Fibroblast of skin of right quadriceps (primary cell): ENCODE measurements at places on chromosomes 2 and 18.

DNA sequence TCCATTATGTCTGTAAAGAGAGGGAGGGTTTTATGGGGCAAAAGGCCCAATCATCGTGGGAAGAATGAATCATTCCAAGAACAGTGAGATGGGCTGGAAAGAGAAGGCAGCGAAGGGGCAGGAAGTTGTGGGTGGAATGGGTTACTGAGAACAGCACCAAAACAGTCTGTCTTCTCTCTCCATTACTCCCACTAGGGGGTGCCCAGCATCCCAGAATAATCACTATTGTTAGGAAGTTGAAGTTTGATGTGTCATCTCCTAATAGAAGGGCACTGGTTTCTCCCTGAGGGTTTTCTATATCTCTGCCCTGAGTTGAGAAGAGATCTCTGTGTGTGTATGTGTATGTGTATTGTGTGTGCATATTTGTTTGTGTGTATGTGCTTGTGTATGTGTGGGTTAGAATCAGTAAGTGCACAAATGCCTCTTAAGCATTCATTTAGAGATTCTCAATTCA, 76.6 kb upstream of the MAP4K3 start:
- peak; percentile 97 for DNase-seq

- DNase-seq, result no peak
Observed at GRCh38 chr2:76197428-76197827, 486.7 kb upstream of the GCFC2 start.

GRCh38 chr2:176794392-176794791, 418.2 kb upstream of the HNRNPA3 start:
- no peak for DNase-seq

DNA sequence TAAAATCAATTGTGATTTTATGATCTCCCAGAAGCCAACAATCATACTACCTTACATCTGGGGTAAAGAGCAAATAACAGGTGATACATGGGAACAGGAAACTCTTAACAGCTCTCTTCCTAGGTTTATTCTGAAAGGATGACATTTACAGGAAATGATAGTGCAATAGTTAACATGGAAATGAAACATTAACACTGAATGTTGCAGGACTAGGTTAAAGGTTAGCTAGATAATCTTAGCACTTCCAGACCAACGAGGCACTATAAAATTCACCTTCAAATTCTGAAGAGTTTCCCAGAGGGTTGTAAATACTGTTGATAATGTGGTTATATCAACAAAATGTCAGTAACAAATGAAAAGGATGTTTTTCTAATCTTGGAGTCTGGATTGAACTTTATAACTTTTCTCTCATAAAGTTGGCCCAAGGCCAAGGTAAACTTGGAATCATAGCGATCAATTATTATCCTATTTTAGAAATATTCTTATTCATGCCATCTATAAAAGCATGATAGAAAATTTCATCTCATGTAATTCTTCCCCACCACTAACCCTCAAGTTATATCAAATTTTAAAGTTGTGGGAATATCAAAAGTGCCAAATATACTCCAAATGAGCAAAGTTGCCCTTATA, 32.9 kb upstream of the GCG start:
- DNase-seq, result no peak

- no peak for DNase-seq
Observed at GRCh38 chr2:27184115-27184514, 27.7 kb upstream of the ATRAID start.

GRCh38 chr2:135064149-135064548, 12.1 kb downstream of the RAB3GAP1 start:
- DNase-seq, result no peak

DNA sequence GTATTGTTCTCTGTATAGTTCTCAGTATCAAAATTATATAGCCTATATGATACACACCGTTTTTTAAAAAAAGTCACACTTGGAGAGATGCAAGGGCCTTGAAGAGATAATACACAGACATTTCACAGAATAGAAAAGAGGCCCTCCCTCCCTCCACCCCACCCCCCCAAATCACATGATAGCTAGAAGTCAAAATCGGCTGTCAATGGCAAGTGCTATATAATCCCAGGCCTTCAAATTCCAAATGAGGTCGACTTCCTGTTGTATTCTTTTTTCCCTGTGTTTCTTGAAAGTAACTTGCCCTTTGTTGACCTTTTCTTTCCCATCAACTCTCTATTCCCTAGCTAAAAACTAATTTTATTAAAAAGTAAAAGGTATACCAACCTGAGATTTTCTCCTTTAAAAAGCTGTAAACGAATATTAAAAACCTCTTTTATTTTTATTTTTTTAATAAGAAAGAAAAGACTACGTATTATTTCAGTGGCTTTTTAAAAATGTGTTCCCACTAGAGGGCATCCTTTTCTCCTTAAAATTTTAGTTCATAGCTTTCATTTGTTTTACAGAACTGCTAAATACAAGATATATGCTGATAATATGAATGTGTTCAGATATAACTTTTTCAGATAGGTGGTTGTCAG, 46.6 kb downstream of the KCMF1 start:
- DNase-seq, result no peak

GRCh38 chr18:56431551-56431950, 206.8 kb downstream of the TXNL1 start:
- DNase-seq, result no peak

DNA sequence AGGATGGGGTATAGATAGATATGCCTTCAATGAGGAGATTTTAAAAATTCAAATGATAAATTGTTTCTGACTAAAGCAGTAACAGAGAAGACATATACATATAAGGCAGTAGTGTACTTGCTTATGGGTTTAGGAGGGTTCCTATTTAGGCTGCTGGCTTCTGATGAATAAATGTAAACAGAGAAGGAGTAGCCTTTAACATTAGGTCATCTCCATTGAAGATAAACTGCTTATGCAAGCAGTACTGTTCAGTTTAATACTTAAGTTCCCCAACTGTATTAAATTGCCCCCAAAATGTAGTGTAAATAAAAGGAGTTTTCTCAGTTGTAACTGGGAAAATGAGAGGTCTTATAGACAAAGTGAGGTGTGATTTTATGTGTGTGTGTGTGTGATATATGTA, 217.7 kb upstream of the TMEFF2 start:
- no peak for DNase-seq

- no peak for DNase-seq
Observed at GRCh38 chr18:11548396-11548795, 61.0 kb upstream of the SLC35G4 start.

DNA sequence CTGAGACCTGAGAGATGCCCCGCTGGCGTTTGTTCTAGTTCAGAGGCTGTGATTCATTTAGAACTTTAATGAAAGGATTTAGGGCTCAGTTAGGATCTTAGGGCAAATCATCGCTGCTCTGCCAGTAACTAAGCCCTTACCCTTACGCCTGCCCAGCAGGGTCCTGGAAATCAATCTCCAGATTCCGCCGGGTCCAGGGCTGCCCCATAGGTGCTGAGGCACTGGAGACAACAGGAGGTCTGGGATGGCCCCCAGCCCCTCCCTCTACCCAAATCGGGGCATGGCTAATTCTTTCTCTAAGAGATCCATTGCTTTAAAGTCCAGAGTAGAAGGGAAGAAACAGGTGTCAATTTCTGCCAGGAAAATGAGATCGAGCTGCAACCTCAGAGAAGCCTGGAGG, 83.1 kb downstream of the SDC1 start:
- DNase-seq, result no peak

DNA sequence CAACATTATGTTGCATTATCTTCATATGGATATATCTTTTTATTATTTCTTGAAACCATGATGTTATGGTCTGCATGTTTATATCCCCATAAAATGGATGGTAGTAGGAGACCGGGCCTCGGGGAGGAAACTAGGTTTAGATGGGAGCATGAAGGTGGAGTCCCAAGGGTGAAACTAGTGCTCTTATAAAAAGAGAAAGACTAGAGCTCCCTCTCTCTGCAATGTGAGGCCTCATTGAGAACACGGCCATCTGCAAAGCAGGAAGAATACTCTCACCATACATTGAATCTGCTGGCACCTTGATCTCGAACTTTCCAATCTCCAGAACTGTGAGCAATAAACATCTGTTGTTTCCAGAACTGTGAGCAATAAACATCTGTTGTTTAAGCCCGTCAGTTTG, 64.0 kb downstream of the NXPH2 start:
- no peak for DNase-seq

DNA sequence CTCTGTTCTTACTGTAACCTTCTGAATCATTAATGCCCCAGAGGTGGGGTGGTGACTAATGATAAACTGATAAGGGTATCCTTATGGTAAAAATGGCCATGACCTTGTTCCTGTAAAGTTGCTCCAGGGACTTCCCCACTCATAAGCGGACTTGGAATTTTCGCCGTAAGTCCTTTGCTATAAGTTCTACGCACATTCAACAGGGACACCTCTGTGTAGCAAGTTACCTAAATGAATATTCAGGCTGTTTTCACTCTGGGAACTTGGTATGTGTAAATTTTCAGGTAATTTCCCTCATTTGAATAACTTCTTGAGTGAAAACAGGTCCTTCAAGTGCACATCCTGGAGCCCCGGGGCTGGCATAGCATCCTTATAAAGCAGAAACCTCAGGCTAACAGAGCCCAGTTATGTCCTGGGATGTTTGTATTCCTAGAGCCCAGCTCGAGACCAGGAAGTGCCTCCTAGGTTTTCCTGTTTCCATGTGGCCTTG, 9.4 kb upstream of the AGFG1 start:
- no peak for DNase-seq

GRCh38 chr2:7683196-7683595, 766.0 kb downstream of the RNF144A start:
- no peak for DNase-seq

- DNase-seq, result no peak
Observed at GRCh38 chr2:113757138-113757657, 756 bp upstream of the SLC35F5 start.

DNA sequence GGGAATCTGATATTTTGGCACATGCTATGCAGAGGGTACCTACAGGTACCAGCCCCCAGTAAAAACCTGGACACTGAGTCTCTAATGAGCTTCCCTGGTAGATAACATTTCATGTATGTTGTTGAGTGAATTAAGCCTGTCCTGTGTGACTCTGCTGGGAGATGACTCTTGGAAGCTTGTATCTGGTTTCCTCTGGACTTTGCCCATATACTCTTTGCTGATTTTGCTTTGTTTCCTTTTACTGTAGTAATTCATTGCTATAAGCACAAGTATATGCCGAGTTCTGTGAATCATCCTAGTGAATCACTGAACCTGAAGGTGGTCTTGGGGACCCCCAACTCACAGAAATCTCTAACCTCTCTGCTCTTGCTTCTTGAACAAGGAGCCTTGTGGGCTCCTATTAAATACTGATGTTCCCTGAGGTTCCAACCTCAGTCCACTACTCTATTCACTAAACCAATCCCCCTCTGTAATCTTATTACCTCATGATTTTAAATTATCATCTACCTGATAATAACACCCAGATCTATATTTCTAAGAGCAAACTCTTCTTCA, 94.3 kb upstream of the WDSUB1 start:
- DNase-seq, result no peak

DNA sequence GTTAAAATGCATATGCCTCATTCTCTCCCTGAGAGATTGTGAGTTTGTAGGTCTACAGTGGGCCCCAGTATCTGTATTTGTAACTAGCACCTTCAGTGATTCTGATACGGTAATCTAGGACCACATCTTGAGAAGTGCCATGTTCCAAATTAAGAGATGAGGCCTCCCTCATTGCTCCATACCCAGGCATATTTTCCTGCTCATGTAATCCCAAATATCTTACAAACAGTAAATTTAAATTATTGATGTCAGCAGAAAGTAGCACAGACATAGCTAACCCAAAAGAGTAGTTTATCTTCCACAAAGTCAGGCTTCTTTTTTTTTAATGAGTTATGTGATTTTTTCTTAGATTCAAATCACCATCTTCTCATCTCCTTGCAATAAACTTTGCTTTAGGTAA, 263.8 kb downstream of the SETBP1 start:
- DNase-seq, result peak; percentile 53

DNA sequence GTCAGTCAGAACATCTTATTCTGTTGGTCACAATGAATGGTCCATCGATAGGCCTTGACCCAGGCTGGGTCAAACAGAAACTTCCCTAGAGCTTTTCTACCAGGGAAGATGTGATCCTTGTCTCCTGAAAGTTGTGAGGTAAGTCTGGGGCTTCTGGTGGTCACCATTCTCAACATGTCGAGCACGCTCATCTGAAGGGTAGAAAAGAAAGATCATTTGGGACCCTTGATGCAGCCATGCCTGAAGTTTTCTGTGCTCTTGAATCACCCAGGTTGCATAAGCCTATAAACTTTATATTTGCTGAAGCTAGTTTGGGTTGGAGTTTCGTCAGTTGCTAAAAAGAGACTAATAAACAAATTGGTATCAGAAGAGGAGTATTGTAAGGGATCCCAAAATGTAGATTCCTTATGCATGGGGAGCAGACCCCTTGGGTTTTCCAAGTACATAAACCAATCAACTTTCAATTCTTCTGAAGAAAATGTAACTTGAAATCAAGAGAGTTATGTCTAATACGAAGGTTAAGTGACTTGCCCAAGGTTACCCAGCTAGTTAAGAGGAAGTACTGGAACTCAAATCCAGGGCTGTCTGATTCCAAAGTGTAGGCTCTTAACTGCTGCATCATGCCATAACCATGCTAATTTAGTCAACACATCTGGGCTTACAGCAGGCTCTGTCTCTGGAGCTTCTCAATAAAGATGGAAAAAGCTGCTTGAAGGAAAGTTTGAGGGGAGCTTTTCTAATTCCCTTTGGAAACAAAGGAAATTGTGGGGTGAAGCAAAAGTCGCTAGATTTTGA, 23.2 kb downstream of the TMEM17 start:
- DNase-seq, result no peak

- DNase-seq, result no peak
Observed at GRCh38 chr18:11798271-11798670, 52.9 kb upstream of the CHMP1B start.

DNA sequence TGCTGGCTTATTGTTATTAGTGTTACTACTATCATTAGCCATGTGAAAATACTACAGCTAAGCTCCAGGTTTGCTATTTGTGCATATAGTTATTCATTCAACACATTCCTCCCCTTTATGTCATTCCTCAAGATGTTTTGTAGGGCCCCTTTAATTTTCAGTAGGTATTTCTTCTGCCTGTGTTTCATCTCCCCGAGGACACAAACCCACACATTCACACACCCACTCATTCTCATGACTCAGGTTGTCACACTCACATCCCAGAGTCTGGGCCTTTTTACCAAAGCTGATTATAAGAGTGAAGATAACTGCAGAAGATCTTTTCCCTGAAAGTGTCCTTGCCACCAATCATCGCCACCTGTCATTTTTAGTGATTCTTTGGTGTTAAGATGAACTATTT, 68.6 kb upstream of the SPOPL start:
- DNase-seq, result peak; percentile 46

GRCh38 chr2:10783421-10783820, 29.2 kb downstream of the PDIA6 start:
- DNase-seq, result no peak

GRCh38 chr2:14903709-14904374, 271.3 kb downstream of the LRATD1 start:
- DNase-seq, result no peak
